H9 (cell line): ENCODE measurements at places on chromosomes 6 and 20. TPM values are rescaled to one million over a fixed set of nuclear protein-coding genes. Genes with fewer than 3 reads are reported as not detected.

DNA sequence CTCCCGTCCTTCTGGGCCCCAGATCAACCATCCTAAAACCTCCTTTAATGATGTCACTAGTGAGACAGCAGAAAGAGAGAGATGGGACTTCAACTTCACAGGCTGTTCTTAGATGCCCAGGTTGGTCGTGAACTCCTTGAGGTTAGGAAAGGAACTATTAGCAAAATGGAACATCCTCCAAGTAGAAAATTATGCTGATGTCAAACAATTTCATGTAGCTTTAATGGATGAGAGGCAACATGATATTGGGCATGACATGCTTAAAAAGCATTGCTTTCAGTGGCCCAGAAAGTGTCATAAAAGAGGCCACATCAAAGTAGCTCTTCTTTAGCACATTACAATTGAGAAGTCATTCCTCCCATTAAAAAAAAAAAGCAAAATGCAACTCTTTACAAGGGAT, 248.1 kb downstream of the PTPRT start:
- no peak for DNase-seq

DNA sequence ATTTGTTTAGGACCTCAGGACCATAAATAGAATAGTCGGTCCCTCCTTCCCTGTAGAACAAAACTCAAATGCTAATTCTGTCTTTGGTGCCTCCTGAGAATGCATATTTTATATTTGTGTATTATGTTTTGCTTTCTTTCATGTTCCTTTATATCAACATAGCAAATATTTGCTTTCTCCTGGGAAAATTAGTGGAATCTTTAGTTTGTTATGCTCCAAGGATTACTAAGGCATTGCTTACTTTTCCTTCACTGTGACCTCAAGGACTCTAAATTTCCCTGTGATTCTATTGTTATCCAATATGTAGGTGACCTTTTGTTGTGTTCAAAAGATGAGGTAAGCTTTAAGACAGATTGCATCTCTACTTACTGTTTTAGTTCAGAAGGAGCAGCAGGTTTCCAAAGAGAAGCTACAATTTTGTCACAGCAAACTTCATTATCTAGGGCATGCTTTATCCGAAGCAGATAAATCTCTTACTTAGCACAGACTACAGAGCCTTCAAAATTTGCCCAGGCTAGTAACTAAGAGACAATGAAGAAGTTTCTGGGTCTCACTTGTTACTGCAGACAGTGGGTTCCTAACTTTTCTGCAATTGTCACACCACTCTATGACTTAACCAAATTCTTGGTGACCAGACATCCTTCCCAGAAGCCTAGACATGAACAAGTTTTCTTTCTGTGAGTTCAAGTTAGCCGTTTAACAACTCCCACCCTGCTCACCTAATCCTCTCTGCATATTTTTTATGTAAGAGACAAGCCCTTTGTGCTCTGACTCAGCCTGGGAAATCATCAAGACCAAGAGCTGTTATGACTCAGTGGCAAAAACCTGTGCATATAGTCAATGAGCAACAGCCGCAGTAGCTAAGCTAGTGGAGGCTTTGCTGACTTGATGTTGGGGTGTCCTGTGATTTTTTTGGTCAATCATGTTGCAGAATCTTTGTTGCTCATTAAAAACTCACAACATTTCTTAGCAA, 378.8 kb downstream of the QKI start:
- no peak for DNase-seq

DNA sequence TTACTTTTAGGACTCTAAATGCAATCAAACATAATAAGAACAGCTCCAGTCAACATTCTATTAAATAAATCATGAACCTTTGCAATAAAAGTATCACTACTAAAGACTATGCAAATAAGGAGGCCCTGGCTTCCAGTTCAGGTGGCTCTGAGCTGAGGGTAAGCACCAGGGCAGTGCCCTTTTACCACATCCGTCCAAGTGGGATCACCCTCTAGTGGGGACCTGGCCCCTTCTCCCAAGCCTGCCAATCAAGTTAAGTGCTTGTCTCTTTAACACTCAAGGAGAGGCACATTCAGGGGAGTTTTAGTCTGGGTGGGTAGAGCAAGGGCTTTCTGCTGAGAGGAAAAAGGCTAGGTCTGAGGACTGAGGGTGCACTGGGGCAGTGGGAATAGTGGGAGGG, 161.4 kb downstream of the TMEM200A start:
- no peak for DNase-seq

GRCh38 chr6:160333101-160333500, 15.1 kb upstream of the SLC22A3 start:
- DNase-seq = no peak

FAM184A gene
- total RNA-seq = 10.4 and 11.4 TPM in 2 replicates

- DNase-seq = no peak
These were observed 75.1 kb upstream of the SCGN start for GRCh38 chr6:25576919-25577318.

- DNase-seq = no peak
These were observed 22.6 kb downstream of the FOXP4 start for GRCh38 chr6:41568585-41569384.
